ENCODE measurements at places on chromosomes 3 and 15.
A peak's percentile ranks its signal among the peaks of the same experiment; 100 is the strongest.

GRCh38 chr3:71187715-71188114, 395.8 kb downstream of the FOXP1 start:
- DNase-seq, result no peak

- DNase-seq, result no peak
Observed at GRCh38 chr3:46102780-46103130, 75.5 kb upstream of the XCR1 start.

DNA sequence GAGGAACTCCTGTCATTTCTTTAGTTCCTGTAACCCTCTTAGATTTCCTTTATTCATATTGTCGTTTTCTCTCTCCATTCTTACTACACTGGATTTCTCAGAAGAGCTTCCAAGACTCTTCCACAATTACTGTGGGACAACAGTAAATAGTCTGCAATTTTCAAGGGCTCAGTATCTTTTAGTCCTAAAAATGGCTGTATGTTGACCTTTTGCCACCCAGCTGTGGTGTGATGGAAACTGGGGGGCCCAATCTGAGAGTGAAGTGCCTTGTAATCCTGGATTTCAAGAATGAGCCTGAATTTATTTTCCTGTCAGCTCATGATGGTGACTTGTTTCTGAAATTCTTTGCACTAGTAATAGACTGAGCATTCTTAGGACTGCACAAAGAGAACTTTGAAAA, 277.6 kb upstream of the RASGRP1 start:
- DNase-seq, result no peak

- no peak for DNase-seq
Observed at GRCh38 chr3:53169832-53170324, 8.9 kb downstream of the PRKCD start.

GRCh38 chr15:66878761-66879160, 176.7 kb downstream of the SMAD6 start:
- no peak for DNase-seq

GRCh38 chr3:148062590-148062989, 635.1 kb upstream of the AGTR1 start:
- no peak for DNase-seq

DNA sequence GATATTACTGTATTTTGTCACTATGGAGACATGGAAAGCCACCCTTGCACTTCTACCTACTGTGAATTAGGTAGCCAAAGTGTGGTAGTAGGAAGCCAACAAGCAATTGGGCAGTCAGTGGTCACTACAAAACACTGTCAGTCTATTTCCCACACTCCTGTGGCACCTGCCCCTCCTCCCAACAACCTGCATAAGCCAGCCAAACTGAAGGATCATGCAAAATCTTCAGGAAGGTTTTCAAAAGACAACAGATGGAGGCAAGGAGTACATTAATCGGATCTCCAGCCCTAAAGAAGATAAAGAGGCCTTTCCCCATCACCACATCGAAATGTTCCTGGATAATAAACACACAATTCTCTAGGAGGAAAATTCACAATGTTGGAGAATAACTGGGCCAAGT, 11.9 kb downstream of the POMGNT2 start:
- DNase-seq, result no peak

DNA sequence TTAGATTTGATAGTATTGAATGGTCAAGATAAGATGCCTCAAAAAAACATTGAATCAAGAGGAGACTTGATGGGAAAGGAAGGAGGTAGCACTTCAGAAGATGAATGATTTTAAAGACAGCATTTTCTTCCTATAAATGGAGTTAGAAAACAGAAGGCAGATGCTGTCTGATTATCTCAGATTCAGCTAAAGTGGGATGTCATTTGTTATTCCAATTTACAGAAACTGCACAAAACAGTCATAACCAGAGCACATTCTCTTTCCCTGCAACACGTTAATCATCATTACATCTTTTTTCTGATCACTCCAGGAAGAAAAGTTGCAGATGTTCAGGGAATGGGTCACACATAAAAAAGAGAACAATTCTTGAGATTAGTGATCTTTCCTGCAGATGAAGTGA, 1141.8 kb downstream of the SI start:
- no peak for DNase-seq

DNA sequence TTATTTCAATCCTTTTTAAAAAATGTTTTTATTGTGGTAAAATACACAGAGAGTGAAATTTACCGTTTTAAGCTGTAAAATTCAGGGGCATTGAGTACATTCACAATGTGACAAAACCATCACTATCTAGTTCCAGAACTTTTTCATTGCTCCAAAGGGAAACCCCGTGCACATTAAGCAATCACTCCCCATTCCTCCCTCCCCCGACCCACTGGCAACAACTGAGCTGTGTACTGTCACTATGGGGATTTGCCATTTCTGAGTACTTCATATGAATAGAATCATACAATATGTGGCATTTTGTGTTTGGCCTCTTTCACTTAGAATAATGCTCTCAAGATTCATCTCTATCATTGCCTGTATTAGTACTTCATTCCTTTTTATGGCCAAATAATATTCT, 45.5 kb upstream of the BOC start:
- no peak for DNase-seq

DNA sequence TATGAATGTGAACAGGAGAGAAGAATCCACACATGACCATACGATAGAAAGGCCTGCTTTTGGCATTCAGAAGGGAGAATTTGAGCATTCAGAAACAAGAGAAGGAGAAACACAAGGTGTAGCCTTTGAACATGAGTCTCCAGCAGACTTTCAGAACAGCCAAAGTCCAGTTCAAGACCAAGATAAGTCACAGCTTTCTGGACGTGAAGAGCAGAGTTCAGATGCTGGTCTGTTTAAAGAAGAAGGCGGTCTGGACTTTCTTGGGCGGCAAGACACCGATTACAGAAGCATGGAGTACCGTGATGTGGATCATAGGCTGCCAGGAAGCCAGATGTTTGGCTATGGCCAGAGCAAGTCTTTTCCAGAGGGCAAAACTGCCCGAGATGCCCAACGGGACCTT, 28.4 kb downstream of the RBM6 start:
- DNase-seq, result no peak

GRCh38 chr3:101690972-101691371, 4.5 kb upstream of the RPL24 start:
- DNase-seq, result no peak

- DNase-seq, result no peak
Observed at GRCh38 chr3:141578202-141578973, 91.6 kb downstream of the RASA2 start.

DNA sequence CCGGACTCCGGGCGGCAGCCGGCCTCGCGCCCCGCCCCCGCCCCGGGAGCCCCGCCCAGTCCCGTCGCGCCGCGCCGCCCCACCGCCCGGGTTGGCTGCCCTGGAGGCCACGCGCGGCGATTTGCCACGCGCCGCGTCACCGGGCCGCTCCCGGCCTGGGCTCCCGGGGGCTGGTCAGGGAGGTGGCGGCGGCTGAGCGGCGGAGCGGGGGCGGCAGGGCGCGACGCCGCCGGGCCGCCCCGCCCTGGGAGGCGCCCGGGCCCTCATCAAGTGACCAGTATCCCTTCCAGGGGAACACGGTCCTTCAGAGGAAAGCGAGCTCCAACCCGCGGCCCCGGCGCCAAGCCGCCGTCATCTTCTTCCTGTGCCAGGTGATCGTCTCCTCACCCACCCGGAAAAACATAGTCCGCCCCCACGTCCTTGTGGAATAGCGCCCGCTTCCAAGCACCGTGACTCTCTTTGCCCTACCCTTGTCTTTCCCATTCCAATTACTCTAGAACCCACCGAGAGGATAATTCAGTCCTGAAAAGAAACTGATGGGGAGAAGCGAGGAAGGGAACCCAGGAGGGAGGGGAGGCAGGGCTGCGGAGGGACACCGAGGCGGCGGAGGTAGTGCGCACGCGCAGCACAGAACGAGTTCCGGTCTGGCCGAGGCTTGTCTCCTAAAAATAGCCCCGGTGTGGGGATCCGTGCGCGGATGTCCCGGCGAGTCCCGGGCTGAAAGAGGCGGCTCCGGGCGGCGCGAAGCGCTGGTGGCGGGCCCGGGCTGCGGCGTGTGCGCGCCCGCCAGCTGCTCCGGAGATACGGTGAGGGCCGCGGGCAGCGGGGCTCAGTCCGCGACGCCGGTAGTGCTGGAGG, at the start of gene MEF2A:
Gene MEF2A, plus strand, starts transcription at position 686 of the 858 bp plus-strand sequence. CDS start 67,136 bp downstream, outside the sequence.
- DNase-seq, result peak; percentile 94

DNA sequence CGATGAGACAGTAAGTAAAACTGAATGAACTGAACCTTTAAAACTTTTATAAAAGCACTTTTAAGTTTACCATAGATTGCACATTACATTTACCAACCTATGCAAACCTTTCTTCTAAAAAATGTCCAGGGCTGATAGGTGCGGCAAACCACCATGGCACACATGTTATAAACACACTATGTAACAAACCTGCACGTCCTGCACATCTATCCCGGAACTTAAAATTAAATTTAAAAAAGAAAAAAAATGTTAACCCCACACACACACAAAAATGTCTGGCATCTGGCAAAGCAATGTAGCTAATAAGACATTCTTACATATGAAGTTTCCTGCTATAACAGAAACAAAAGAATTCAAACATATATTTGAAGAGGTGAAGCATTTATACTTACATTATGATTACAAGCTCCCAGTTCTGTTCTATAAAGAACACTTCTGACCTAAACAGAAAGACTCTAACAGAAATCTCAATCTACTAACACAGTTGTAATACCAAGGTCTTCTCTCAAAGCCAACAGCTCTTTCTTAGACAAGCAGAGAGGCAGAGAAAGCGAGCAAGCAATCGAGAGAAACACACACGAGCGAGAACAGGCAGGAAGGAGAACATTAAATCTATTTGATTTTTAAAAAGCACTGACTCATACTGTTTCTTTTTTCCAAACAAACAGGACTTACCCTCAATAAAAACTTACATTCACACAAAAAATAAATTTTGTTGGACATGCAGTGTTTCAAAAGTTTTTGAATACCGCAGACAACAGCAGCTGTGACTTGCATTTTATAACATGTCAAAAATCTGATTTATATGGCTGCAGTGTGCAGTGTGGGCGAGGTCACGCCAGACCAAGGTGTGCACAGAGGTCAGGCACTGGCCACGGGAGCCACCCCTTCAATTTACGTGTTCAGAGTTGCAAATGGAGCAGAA, at the start of gene NRG4:
Gene NRG4, minus strand, starts transcription at position 798 of the 925 bp plus-strand sequence. CDS start 1,194 bp downstream, outside the sequence.
- no peak for DNase-seq

GRCh38 chr3:122365073-122365472, 18.0 kb downstream of the MIX23 start:
- peak; percentile 69 for DNase-seq

DNA sequence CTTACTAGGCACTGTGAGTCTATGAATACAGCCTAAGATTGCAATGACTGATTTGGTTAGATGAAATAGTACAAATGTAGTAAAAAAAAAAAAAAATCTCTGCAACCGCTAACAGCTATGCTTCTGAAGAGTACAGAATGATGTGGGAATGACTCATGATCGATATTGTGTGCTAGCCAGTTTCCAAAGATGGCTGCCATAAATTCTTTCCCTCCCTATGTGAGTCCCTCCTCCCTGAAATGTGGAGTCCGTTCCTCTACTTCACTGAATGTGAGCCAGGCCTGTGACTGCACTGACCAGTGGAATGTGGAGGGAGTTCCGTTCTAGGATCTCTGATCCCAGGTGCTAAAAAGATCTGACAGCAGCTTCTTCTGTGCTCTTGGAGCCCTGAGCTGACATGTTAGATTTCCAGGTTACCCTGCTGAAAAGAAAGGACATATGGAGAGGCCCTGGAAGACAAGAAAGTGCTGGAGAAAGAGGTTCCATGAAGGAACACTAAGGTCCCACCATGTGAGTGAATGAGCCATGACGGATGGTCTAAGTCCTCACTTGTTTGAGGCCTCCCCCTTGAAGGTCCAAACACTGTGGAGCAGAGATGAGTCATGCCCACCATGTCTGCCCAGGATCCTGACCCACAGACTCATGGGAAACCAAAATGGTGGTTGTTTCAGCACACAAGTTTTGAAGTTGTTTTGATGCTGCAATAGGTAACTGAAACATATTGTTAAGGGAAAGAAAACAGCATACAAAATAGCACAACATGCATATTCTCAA, 46.3 kb downstream of the DGKG start:
- DNase-seq, result no peak

GRCh38 chr15:25811481-25811906, 51.6 kb downstream of the ATP10A start:
- peak; percentile 22 for DNase-seq

GRCh38 chr3:68306571-68306970, 625.8 kb downstream of the TAFA4 start:
- DNase-seq, result peak; percentile 8

DNA sequence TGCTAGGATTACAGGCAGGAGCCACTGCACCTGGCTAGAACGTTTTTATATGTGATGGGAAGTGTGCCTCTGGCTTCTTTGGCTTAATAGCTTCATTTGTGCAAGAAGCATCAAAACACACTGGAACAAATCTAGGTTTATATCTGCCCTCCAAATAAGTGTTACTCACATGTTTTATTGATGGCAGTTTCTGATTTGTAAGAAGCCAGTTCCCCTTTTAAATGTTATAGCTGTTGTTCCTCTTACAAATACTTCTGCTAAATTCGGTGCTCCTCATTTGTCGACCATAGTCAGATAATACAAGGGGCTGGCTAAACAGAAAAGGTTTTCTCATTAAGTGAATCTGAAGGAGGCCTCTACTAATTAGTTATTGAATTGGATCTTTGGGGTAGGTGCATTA, 307.1 kb upstream of the SEMA6D start:
- DNase-seq, result no peak

GRCh38 chr15:100202309-100202960, 139.3 kb downstream of the ADAMTS17 start:
- no peak for DNase-seq

- DNase-seq, result no peak
Observed at GRCh38 chr3:127197300-127198189, 4.6 kb downstream of the PRR23E start.

GRCh38 chr3:188088948-188089685, 64.8 kb upstream of the LPP start:
- no peak for DNase-seq

DNA sequence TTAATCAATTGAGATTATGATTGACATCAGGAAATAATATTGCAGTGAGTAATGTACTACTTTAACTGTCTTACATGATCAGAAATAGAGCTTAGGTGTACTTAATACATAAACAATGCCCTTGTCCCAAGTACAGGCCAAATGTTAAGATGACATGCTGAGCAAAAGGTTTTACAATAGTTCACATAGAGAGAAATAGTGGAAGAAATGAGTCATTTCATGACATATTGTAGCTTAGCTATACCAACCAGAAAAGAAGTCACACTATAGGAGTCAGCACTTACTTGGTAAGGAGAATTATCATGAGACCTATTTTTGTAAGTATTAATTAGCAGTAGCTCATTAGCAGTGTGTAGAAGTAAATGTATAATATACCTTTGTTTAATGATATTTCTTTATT, 96.4 kb upstream of the NANOGP8 start:
- peak; percentile 48 for DNase-seq

GRCh38 chr3:146166826-146167225, 5.8 kb upstream of the PLOD2 start:
- DNase-seq, result no peak

GRCh38 chr3:187210545-187211327, 13.4 kb downstream of the RTP1 start:
- no peak for DNase-seq

GRCh38 chr3:46282696-46283095, 40.4 kb downstream of the CCR3 start:
- DNase-seq, result no peak

GRCh38 chr3:37202035-37202434, 27.7 kb upstream of the LRRFIP2 start:
- DNase-seq, result no peak

All from activated CD4-positive, alpha-beta T cell treated with anti-CD3 and anti-CD28 coated beads, Interleukin-10, Interleukin-2, amounts not matched to agents 100 ng/mL and 50 ng/mL, durations not matched to agents 16 hours and 8 hours (primary cell).